Mammary epithelial cell (primary cell): ENCODE measurements at places on chromosomes 16 and 17. TPM values are rescaled to one million over a fixed set of nuclear protein-coding genes. Genes with fewer than 3 reads are reported as not detected.

GRCh38 chr17:74745548-74746177, 2.8 kb upstream of the NHERF1 start:
- no peak for DNase-seq

DNA sequence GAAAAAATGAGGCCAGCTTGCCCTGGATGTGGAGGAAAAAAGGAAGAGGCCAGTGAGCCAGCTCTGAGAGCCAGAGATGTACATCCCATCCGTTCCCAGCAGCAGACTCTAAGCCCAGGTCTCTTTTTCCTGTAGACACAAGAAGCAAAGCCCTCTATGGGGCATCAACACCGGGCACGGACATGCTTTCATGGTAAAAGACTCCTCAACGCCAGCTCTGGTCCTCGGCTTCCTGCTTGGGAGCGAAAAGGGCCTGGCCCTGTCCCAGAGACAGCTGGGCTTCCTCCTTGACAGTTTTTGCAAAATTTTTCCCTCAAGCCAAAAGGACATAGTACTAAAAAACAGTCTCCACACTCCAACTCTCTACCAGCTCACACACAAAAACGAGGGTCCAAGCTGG, 27.1 kb downstream of the PELP1 start:
- DNase-seq = no peak

DNA sequence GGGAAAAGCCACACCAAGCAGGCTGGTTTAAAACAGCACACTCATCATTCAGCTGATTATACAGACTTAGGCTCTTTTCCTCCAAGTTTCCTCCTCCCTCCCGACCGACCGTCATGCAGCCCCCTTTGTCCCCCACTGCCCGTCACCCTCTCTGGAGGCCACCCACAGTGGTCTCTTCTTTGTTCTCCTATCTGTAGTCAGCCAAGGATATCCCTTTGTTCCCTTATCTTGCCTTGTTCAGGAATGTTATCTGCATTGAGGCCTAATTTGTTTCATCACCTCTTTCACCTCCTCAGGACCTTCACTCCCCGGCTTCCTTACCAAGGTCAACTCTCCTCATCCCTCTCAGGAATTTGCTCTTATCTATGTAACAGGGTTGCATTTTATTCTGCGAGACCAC, 186.4 kb upstream of the CDH13 start:
- DNase-seq = no peak

- DNase-seq = no peak
Observed at GRCh38 chr17:70119983-70120382, 45.0 kb downstream of the KCNJ16 start.

- no peak for DNase-seq
Observed at GRCh38 chr17:66716236-66717026, 118.5 kb upstream of the CACNG5 start.

DNA sequence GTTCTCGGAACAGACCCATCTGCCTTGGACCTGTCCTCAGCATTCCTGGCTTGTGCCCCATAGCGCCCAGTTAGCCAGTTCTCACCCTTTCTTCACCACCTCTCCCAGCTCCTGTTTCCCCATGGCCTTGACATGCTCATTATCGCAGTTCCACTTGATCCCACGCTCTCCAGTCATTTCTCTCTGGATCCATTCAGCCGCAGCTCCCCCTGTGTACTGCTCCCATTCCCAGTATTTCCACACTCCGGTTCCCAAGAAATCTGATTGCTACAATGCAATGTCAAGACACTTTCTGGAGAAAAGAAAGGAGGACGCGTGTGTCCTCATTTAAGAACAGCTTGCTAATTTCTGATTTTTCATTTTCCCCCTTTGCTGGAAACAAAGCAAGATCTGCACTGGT, 55.4 kb downstream of the TMEM186 start:
- no peak for DNase-seq

DNA sequence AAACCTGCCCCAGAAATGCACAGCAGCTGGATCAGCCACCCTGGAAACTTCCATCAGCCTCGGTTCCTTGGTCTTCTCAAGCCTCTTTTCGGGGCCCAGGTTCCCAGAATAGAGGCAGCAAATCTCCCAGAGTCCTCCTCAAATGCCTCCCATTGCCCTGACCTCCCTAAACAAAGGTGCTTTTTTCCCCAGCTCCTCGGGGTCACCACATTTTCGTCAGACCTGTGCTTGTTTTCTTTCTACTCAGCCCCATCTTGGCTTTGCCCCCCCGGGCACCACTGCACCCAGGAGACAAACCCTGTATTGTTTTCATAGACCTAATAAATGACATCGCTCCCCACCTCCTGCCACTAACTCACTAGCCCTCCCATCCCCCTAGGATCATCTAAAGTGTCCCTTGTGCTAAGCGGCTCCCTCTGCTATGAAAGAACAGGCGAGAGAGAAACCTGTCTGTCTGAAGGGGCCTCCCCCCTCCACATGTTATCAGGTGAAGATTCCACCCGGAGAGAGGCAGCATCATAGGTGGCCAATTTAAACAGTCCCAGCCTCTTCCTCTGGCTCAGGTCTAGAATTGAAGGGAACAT, 451.1 kb downstream of the SOX9 start:
- DNase-seq = no peak

Gene SOX15
- 4.3 TPM for total RNA-seq

Gene CCL17
- total RNA-seq = not detected

Gene NEK8
- total RNA-seq = 5.5 TPM in 2 replicates

Gene HSD11B2
- total RNA-seq = 0.56 and 0.83 TPM in 2 replicates
